ENCODE measurements at places on chromosomes 2 and 18.

DNA sequence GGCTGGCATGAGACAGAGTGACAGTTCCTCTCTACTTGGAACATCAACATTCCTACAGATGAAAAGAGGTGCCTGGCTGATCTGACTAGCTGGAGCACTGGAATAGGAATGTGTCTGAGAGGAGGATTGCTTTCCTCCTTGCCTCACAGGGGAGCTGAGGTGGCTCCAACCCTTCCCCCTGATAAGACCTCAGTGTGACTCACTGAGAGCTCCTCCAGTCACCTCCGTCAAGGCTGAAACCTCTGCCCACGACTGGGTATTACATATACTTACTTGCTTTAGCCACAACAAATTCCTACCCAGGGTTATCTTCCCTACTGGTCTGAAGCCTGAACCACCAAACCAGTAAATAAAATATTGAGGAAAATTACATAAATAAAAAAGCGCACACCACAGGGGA lies 342.7 kb upstream of the REG3G start:
- no peak for DNase-seq

DNA sequence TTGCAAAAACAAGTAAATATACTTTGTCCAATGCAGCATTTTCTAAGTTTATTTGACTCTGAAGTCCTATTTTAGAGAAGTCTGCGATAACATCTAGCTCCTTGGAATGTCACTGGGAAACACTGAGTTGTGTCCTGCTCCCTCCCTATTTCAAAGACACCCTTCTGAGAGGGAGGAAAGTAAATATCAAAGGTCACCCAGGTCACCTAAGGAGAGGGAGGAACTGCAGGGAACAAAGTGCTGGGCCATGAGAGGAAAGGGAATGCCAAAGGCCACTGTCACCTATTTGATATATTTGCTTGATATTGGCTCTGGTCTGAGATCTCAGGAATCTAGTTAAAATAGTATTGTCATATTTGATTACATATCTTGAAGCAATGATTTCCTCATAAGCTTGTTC lies 201.3 kb downstream of the GCA start:
- no peak for DNase-seq

DNA sequence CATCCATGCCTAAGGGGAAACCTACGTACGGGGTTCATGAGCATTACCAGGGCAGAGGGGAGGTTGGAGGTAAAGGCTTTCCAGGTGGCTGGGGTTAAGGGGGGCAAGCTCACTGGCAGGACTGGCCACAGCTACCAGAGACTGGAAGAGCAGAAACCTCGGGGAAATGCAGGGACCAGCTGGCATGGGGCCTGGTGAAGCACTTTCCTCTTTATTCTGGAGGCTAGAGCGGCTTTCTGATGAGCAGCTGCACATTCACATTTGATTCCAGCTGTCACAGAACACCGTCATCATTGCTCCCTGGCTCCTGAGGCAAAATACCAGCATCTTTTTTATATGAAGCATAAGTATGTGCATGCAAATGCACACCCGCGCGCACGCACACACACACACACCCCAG lies 28.7 kb upstream of the LRRC30 start:
- no peak for DNase-seq

DNA sequence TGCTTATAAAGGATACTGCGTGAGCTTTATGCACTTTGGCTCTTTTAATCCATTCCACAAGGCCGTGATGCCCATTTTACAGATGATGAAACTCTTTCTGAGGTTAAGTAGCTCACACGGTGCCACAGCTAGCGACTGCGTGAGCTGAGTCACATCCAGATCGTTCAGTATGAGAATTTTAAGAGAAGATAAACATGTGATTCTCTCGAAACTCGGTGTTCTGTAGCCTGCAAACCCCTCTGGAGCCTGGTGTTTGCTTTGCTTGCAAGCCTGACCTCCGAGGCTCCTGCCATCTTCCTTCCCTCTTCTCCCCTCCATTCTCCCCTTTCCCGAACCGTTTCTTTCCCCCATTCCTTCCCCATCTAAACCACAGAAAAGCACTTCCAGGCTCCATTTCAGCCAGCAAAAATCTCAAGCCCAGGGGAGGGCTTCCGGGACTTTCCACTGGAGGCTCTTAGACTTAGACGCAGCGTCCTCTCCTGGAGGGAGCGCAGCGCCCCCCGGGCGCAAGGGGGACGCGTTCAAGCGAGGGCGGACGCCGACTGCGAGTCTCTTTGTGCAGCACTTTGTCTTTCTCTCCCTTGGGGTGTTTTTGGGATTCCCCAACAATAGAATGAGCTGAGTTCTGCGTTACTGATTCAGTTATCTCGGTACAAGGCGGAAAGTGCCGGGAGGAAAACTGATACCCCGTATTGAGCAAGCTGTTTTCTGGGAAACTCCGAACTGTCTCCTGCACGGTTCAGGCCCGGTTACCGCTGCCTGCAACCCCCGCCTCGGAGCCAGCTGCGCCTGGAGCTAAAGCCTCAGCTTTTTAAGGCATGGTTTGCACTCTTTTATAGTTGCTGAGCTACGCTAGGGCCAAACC lies 38.0 kb downstream of the CYP1B1 start:
- DNase-seq: no peak

DNA sequence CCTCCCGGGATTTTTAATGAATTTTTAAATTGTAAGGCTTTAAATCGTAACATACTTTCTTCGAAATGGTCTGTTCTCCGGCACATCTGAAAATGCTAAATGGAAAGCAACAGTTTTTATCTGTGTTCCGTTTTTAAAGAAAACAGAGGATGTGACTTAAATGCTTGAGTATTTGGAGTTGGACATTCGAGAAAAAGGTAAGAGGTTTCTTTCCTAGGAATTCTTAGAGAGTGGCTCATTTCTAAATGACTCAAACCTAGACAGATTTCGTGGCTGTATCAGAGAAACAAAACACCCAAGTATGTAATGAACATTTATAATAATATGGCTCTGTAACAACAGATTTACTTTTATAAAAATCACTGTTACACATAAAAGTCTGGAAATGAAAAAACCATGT lies 177.6 kb upstream of the CCDC68 start:
- no peak for DNase-seq

- no peak for DNase-seq
Measured at GRCh38 chr2:26870585-26871095, 22.7 kb downstream of the DPYSL5 start.

DNA sequence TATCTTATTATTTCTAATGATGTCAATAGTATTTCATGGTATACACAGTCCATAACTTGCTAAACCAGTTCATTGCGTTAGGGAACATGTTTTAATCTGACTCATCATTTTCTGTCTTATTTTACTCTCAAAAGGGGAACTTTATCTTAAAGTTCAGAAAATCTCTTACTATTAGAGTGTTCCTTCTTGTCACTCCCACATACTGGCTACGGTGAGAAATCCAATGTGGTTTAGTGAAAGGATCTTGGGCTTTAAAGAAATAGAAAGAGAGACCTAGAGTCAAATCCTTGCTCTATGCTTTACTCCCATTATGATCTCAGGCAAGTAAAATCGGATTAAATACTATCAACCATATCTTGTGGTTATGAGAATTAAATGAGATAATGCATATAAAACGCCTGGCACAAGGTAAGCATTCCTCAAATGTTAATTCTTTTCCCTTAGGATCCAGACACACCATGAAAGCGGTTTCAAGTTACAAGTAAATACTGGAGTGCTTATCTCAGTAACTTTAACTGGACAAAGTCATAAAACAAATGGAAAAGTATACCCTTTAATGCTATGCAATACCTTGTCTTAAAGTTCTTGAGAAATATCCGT lies 576.0 kb downstream of the ARHGAP15 start:
- DNase-seq: no peak

- no peak for DNase-seq
Measured at GRCh38 chr2:187320846-187321245, 127.2 kb downstream of the CALCRL start.

- no peak for DNase-seq
Measured at GRCh38 chr2:27214941-27215340, 2.2 kb upstream of the CAD start.

DNA sequence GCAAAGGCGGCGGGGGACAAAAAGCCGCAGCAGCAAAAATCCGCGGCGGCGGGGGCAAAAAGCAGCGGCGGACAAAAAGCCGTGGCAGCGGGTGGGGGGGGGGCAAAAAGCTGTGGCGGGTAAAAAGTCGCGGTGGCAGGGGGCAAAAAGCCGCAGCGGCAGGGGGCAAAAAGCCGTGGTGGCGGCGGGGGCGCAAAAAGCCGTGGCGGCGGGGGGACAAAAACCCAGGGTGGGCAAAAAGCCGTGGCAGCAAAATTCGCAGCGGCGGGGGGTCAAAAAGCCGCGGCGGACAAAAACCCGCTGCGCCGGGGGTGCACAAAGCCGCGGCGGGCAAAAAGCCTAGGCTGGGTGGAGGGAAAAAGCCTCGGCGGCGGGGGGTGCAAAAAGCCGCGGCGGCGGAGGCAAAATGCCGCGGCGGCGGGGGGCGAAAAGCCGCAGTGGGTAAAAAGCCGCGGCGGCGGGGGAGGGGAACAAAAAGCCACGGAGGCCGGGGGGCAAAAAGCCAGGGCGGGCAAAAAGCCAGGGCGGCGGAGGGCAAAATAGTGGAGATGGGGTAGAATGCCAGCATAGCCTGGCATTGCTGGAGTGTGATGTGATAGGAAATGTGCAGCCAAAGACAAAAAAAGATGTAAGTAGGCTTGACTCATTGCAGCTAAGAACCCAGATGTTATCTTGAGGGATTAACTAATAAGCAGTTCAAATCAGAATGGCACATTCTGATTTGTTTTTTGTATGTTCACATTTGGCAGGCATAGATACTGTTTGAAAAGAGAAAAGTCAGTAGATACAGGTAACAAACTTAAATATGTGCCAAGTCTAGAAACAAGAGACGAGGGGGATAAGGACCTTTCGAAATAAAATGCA lies 1076.3 kb downstream of the RPIA start:
- no peak for DNase-seq

- no peak for DNase-seq
Measured at GRCh38 chr2:8923183-8923582, 80.3 kb downstream of the MBOAT2 start.

DNA sequence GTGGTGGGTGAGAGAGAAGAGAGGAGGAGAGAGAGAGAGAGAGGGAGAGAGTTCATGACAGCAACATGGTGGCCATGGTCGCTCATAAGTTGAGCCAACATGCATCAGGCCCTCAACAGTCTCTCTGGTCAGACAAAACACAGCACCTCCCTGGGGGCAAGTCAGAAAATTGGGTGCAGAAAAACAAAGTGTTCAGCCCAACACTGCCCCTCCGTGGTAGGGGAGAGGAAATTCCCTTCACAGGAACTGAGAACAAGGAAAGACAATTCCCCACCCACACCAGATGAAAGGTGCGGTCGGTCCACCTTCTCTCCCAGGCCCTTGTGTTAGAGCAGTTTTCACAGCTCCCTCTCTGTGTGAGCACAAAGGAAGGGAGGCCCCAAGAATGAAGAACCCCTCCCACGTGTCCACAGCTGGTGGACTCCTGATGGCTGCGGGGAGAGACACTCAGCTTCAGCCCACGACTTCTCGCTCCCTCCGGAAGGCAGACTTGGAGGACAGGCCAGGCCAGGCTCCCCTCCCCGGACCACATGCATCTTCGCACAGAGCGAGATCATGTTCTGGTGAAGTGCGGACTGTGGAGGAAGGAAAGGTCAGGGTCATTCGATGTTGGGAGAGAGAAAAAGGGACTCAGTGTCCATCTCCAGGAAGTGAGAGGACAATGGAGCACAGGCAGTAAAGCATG lies 181.7 kb downstream of the ANAPC1 start:
- DNase-seq: peak; percentile 70

DNA sequence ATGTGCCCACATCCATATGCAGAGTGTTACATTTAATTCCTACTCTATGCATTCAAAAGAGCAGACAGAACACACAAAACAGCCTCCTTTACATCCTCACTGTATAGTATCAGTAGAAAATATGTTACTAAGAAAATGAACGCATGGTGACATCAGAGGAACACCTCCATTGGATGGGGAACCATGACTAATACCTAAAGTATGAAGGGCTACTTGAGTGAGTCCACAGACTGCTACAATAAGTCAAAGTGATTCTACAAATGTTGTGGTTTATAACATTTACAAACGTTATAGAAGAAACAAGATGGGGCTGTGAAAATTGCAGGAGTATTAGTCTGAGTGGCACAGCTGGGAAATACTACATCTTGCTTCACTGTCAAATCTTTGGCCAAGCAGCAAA lies 1830.9 kb upstream of the PIK3C3 start:
- no peak for DNase-seq

DNA sequence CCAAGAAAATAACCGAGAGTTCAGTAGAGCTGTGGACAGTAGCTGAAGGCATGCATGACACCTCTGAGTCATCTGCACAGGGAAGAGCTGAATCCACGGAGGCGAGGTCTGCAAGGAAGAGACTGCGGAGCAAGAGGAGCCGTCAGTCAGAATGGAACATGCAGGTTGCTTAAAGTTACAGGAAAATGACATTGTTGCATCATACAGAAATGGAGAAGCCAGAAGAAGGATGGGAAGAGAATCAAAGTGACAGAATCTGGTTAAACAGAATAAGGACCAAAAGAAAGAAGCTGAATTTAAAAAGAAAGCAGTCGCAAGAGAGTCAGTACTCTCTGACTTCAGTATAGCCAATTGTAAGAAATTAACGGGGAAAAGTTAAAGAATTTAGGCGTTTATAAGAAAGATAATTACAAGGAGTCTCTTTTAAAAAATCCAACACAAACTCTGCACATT lies 533.8 kb downstream of the ADCYAP1 start:
- DNase-seq: no peak

- no peak for DNase-seq
Measured at GRCh38 chr2:182894174-182894573, 27.7 kb upstream of the FRZB start.

GRCh38 chr2:163655667-163656066 lies 80.1 kb downstream of the FIGN start:
- DNase-seq: no peak

DNA sequence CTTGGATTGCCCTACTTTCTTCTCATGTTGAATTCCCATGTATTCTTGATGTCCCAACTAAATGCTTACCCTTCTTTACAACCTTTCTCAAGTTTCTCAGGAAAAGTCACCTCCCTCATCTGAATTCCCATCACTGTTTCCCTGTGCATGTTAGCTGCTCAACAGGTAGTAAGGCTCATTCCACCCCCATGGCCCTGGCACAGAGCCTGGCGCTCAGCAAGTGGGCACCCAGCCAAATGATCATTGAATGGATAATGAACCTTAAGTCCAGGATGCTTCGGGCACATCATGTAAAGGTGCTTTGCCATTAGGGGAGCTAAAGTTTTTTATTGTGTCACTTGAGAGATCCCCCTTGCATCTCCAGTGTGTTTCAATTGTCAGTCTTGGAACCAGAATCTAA lies 124.0 kb downstream of the PKP4 start:
- DNase-seq: no peak

- DNase-seq: no peak
Measured at GRCh38 chr18:36706134-36706881, 122.5 kb downstream of the TPGS2 start.

- DNase-seq: no peak
Measured at GRCh38 chr2:226333388-226333787, 466.2 kb downstream of the IRS1 start.

All from hematopoietic multipotent progenitor cell treated with erythropoietin and hydrocortisone succinate and interleukin-3 and kit ligand, for 15 days (in vitro differentiated cells).